ENCODE measurements at places on chromosomes 3 and 15.
A peak's percentile ranks its signal among the peaks of the same experiment; 100 is the strongest.

GRCh38 chr3:151563305-151563704 lies 102.4 kb upstream of the IGSF10 start:
- no peak for DNase-seq

DNA sequence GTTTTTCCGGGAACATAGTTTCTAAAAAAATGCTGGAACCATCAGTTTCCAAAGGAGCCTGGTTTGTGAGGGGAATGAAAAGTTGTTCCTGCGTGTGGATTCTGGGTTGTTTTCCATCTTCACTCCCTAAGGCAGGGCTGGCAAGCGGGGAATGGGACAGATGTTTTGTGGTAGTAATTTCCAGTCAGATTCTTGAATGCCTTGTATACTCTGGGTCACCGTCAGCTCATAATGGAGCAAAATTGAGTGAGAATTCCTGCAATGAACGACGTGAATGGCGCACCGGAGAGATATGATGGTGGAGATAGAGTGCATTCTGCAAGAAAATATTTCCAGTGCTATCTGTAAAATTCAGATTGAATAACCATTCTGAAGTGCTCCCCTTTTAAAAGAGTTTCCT lies 19.9 kb downstream of the EEFSEC start:
- no peak for DNase-seq

DNA sequence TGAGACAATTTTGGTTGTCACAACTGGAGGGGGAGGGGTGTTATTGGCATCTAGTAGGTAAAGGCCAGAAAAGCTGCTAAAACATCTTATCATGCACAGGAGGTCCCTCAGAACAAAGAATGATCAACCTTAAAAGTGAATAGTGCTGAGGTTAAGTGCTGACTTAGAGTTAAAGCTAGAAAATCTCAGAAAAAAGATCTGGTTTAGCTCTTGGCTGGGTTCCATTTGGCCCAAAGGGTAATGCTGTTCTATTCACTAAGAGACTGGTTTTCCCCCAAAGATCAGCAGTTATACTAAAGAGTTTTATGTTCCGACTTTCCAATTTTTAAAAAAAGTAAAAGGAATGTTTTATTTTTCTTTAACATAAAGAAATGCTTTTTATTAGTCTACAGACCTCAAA lies 15.6 kb downstream of the DCBLD2 start:
- no peak for DNase-seq

GRCh38 chr3:71893122-71893521 lies 108.2 kb upstream of the PROK2 start:
- no peak for DNase-seq

GRCh38 chr15:97446138-97446537 lies 514.4 kb upstream of the ARRDC4 start:
- peak; percentile 23 for DNase-seq

- no peak for DNase-seq
These were observed 157.6 kb downstream of the KLF13 start for GRCh38 chr15:31483986-31484951.

- DNase-seq, result no peak
These were observed 25.5 kb downstream of the SLC12A8 start for GRCh38 chr3:125186800-125187598.

- no peak for DNase-seq
These were observed 96.6 kb downstream of the SEMA6D start for GRCh38 chr15:47813748-47814384.

GRCh38 chr3:113634782-113635474 lies 61.5 kb downstream of the USF3 start:
- no peak for DNase-seq

DNA sequence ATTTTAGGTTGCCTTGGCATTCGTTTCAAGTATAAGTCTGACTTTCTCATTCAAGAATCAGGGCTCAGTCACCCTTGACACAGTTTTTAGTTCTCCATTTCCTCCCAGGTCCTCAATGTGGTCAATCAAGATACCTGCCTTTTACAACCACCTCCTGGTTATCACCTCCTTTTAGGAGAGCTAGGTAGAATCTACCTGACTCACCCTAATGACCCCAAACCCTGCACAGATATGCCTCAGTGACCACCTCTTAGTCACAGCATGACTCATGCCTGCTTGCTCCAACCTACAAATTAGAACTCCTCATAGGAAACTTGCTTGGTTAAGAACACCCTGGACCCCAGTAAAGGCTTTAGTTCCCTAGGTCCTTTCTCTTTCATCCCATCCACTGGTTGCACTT lies 22.5 kb downstream of the DMXL2 start:
- no peak for DNase-seq

DNA sequence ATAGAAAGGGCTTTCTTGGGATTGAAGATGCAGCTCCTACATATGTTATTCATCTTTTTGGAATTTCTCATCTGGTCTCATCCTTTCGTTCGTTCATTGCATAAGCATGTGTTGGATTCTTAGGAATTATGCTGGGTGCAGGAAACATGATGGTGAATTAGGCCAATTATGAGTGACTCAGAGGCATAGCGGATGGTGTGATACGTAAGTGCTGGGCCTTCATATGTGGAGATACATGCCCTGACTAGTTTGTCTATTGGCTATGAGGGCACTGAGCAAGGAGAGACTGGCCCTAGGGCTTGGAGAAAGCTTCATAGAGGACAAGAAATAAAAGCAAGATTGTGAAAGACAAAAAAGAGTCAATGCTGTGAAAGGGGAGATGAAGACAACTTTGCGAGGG lies 235.1 kb downstream of the MYRIP start:
- DNase-seq, result no peak

GRCh38 chr3:132720228-132720627 lies 2.0 kb downstream of the NPHP3 start:
- DNase-seq, result no peak

DNA sequence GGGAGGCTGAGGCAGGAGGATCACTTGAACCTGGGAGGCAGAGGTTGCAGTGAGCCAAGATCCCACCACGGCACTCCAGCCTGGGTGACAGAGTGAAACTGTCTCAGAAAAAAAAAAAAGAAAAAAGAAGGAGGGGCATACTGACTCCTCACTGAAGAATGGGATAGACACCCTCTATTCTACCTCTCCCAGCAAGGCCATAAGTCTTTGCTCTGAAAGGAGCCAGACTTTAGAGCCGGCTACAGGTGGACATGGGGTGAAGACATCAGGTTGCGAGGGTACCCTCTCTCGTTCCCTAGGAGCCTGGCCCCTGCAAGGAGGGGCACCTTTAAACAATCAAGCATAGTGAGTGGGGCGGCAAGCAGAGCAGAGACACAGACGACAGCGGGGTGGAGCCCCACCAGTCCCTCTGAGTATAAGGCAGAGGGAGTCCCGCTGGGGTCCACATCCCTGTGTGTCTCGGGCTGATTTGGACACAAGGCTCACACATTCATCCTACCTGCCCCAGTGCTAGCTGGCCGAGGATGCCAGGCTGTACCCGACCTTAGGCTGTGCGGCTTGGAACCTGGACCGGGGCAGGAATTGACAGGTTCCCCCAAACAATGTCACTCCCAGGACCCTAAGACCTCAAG lies 1.1 kb downstream of the GRAMD2A start:
- DNase-seq, result no peak

- no peak for DNase-seq
These were observed 89.3 kb upstream of the IGSF10 start for GRCh38 chr3:151550025-151550618.

Measured in SK-N-DZ (cell line).